ENCODE measurements at places on chromosomes 7 and 10.

- no peak for DNase-seq
Observed at GRCh38 chr7:36602511-36602910, 121.8 kb downstream of the AOAH start.

DNA sequence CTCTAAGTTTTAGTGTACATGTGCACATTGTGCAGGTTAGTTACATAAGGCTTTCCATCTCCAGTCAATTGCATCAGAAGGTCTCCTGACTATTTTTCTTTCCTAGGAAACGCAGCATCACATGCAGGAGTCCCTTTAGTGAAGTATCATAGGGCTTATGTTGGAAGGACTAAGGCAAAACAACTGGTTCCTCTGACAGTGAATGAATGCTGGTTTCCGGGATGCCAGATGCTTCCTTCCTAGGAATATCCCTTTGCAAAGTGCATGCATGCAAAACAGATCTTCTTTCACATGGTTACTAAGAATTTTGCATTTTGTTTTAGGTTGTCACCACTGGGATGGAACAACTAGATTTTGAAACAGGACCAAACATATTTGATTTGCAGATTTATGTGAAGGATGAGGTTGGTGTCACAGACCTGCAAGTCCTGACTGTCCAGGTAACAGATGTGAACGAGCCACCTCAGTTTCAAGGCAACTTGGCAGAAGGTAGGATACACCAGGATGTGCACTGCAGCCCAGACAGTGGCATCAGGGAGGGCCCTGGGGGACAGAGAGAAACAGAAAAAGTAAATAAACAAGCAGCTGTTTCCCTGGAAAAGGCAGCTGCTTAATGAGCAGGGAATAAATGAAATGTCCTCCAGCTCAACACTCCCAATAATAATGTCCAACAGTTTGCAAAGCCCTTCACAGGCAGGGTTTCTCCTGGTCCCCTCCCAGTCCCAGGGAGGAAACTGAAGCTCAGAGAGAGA is 17.8 kb downstream of the CDHR3 start:
- DNase-seq, result no peak

- no peak for DNase-seq
Observed at GRCh38 chr7:127899411-127899810, 131.8 kb downstream of the LRRC4 start.

- DNase-seq, result no peak
Observed at GRCh38 chr7:92763636-92764423, 72.5 kb downstream of the CDK6 start.

DNA sequence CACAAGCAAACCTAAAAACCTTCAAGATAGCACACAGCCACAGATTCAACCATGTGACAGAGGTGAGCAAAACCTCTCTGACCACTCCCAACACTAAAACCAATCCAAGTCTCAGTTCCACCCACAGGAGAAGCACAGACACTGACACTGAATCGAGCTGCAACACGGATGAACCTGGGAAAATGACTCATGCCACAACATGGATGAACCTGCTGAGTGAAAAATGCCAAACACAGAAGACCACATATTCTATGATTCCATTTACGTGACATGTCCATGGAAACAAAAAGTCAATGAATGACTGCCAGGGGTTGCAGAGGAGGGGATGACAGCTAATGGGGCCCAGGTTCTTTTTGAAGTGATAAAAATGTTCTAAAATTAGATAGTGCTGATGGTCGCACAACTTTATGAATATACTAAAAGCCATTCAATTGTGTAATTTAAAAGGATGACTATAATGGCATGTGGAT is 22.0 kb downstream of the CYTH3 start:
- DNase-seq, result no peak

- no peak for DNase-seq
Observed at GRCh38 chr10:100655760-100656421, 89.5 kb upstream of the PAX2 start.
